Pancreas (tissue), 10 donors: ENCODE measurements at places on chromosomes 11 and 22. TPM values are rescaled to one million over a fixed set of nuclear protein-coding genes. Genes with fewer than 3 reads are reported as not detected.

GRCh38 chr22:22553735-22554586, 5.1 kb downstream of the PRAME start:
- DNase-seq, result no peak

GRCh38 chr11:63652671-63653070, 18.5 kb downstream of the ATL3 start:
- DNase-seq, result no peak

- DNase-seq, result no peak
Observed at GRCh38 chr11:65126624-65127274, 4.6 kb downstream of the MRPL49 start.

DNA sequence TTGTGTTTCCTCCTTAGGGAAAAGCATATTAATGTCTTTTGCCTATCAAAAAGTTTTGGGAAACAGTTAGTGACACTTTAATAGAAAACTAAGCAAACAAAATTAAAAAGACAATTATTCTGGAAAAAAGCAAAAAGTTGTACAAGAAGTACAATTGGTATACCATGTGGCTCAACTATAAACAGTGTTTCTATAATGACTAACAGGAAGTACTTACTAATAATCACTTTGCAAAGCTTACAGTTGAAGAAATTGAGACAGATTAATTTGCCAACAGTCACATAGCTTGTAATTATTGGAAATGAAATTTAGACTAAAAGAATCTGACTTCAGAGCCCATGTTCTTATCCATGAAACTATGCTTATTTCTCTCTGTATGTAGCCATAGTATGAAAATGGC, 24.7 kb downstream of the PPME1 start:
- DNase-seq, result no peak

- DNase-seq, result peak; percentile 25
Observed at GRCh38 chr11:1223346-1224110, 662 bp downstream of the MUC5B start.

- no peak for DNase-seq
Observed at GRCh38 chr22:24945430-24945829, 1.1 kb downstream of the LHFPL7 start.

DNA sequence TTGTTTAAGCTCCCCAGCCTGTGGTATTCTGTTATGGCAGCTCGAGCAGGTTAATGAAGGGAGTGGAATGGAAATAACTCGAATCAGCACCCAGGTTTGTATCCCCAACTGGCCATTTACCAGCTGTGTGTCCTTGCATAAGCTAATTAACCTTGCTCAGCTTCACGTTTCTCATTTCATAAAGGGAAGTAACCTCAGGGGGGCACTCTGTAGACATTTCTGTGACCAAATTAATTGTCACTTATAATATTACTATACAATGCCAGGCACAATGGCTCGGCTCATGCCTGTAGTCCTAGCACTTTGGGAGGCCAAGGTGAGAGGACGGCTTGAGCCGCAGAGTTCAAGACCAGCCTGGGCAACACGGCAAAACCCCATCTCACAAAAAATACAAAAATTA, 13.8 kb downstream of the ADA2 start:
- no peak for DNase-seq

GRCh38 chr11:105910095-105910715, 111.8 kb downstream of the MSANTD4 start:
- DNase-seq, result no peak

DNA sequence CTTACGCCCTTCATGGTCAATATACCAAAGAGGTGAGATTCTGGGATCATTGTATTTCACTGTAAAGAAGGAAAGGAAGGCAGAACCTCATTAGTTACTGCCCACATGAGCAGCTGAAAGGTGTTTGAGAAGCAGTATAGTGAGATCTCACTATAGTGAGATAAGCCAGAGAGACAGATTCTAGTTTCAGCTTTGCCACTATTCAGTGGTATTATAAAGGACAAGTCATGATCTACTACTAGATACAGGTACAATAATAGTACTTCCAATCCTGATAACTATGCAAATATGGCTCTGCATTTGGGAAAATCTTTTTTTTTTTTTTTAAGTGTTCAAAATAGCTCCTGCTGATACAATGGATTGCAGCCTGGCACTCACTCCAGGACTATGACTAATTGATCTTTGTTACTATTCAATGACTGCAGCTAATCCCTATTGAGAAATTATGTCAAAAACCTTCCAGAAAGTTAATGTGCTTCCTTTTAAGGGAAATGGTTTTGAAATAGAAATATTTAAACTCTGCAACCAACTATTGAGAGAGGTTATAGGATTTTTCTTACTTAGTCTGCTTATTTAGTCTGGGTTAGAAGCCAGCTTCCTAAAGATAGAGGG, 8.3 kb upstream of the DLAT start:
- DNase-seq, result no peak

- DNase-seq, result no peak
Observed at GRCh38 chr11:57378186-57378585, 2.8 kb downstream of the PRG3 start.

DNA sequence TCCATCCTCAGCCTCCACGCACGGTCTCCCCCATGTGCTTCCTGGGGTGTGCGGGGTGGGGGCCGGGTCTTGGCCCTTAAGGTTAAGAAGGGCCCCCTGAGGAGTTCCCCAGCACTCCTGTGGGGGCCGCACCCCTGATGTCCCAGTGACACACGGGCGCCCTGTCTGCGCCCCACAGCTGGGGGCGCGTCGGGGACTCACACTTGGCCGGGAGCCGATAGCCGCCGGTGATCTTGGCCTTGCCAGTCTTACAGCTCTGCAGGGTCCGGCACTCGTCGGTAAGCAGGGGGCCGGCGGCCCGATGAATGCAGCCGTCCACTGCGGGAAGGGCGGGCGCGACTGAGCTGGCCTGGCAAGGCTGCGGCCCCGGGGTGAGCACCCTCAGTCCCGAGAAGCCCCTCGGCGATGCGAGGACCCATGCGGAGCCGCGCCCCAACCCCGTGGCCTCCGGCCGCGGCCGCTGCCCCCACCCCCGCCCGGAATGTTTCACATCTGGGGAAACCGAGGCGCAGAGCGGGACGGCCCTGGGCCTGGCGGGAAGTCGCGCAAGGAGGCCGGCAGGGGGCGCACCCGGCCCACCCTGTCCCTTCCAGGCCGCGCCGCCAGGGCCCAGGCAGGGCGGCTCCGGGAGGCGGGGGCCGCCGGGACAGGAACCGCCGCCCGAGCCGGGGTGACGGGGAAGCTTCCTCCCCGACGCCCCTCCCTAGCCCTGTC, 13.9 kb downstream of the OTUB1 start:
- DNase-seq, result no peak

GRCh38 chr11:78256962-78257361, 68.2 kb downstream of the USP35 start:
- DNase-seq, result peak; percentile 72

DNA sequence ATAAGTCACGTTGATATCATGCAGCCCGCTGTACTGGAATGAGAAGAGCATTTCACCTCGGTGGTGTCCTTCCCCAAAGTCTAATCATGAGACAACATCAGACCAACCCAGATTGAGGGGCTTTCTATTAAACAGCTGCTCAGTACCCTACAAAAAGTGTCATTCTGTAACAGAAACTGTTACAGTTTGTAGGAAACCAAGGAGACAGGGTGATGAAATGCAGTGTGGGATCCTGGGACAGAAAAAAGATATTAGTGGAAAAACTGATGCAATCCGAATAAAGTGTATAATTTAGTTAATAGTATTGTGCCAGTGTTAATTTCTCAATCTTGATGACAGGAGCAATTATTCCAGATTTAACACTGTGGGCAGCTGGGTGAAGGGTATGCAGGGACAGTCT, 128.0 kb downstream of the MICAL2 start:
- no peak for DNase-seq

DNA sequence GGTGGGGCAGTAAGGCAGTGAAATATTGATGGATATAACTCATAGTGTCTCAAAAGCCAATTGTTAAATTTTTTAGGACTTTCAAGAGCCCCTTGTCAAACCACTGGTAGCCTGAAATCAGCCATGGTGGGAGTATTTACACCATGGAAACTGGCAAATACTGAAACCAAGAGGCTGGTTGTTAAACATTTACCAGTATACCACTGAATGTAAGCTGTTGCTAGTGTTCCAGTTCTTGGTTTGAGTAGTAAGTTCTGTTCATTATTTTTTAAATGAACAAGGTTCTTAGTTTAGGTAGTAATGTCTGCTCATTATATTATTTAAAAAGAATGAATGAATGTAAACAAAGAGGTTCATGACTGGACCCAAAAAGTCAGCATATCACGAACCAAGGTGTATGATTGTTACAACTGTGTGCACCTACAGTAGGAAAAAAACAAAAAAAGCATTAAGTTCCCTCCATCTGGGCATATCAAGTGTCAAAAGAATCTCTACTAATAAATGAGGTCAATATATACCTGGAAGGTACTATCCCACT, 4.5 kb upstream of the EIF3F start:
- DNase-seq, result no peak

- no peak for DNase-seq
Observed at GRCh38 chr11:126680131-126680530, 320.4 kb downstream of the KIRREL3 start.

DNA sequence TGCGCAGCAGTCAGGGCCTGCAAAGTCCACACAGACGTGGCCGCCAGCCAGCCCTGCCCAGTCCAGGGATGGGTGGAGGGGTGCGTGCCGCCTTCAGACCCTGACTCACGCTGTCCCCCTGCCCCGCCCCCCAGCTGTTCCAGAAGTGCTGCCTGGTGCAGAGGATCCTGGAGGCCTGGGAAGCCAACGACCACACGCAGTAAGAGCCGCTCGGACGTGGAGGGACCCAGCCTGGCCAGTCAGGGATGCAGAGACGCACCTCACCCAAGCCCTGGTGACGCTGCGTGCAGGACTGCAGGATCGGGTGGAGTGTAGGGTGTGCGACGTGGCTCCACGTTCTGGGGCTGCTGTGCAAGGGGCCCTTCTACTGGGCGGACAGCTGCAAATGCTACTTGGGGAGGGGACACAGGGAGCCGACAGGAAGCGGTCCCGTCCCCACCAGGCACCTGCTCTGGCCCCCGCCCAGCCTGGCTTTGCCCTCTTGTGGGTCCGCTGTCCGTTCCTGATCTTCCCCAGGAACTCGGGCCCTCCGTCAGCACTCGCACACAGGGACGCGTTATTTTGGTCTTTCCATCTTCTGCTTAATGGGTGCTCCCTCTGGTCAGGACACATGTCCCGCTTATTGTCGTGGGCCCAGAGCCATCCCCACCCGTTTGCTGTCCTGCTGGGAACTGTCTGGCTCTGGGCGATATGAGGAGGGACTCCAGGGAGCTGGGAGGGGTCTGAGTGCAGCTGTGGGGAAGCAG, 42.5 kb downstream of the SBF1 start:
- no peak for DNase-seq

DNA sequence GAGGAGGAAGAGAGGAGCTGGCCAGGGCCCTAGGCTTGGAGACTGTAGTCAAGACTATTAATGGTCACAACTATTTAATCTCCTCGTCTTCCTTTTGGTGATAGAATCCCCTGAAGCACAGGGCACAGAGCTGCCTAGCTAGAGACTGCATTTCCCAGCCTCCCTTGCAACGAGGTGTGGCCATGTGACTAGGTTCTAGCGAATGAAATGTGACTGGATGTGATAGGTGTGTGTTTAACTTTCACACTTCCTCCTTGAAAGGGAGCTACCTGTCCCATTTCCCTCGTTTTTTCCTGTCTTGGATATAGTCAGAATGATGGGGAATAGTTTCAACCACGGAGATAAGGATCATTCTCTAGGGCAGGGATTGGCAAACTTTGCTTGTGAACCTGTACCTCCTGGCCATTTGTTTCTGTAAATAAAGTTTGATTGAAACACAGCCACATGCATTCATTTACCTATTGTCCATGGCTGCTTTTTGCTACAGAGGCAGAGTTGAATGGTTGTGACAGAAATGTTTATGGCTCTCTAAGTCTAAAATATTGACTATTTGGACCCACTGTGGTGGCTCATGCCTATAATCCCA, 313.5 kb downstream of the MIAT start:
- no peak for DNase-seq

DNA sequence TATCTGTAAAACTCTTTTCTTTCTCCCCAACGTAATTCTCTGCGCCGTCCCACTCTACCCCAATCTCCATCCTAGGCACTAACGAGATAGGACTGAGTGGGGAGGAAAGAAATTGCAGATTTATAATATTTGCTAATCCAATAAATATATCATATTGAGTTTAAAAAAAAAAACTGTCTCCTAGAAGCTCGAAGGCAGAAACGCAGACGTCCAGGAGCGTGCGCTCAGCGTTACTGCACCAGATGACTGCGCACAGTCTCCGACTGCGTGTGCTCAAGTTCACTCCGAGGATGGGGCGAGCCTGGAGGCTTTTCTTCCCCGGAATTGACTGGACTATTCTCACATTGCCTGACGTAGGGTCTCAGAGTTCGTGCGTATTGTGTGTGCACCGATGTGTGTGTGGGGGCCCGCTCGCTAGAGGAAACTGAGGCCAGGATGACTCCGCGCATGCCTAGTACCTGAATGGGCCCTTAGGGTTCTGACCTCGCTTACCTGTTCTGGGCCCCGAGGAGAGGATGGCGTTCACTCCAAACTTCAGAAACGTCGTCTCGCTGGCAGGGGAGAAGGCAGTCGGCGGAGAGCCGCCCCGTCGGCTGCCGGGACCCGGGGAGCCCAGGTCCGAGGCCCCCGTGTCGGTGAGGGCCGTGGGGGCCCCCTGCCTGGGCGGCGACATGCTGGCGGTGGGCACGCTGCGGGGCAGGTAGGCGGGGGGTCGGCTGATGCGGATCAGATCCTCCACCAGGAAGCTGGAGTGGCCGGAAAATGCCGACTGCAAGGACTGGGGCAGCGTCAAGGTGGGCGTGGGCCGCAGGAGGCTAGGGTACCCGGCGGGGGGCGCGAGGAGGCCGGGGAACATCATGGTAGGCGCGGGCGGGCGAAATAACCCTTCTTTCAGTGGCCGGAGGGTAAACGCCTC, 551 bp downstream of the DBX1 start:
- DNase-seq, result no peak

- no peak for DNase-seq
Observed at GRCh38 chr11:78231962-78232501, 43.3 kb downstream of the USP35 start.

DNA sequence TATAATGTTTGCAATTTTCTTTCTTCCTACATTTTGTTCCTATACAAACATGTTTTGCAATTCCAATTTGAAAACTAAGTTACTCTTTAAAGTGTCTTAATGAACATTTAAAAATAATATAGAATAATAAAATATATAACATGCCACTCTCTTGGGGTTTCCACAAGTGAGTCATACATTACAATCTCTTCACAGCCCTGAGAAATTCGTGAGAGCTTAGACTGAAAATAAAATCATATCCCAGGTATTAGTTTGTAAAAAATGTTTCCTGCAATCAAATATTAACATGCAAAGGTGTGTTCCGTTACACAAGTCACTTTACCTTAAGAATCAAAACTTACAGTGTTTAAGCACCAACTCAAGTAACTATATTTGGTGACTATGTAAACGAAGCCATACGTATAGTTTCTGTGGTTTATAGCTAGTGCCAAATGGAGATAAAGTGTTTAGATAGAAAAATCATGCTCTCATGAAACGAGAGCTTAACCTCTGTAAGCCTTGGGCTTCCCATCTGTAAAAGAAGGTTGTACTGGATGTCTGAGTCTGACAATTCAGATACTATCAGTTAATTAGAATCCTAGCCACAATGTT, 253.6 kb upstream of the ANO3 start:
- no peak for DNase-seq

Gene NPTXR
- 5.5 TPM for total RNA-seq

Gene MYRF
- 21.3 TPM for total RNA-seq

Gene ZNF143
- total RNA-seq, result 12.7 TPM

Gene CNTN5
- total RNA-seq, result 0.71 TPM

Gene DDIAS
- 0.38 TPM for total RNA-seq

Gene KBTBD3
- total RNA-seq, result 6.2 TPM

Gene OR5A1
- not detected for total RNA-seq

Gene CCDC81
- not detected for total RNA-seq

Gene ANO9
- total RNA-seq, result 16.6 TPM

Gene PATE4
- total RNA-seq, result not detected
